ENCODE measurements at places on chromosomes 3 and 15.
A peak's percentile ranks its signal among the peaks of the same experiment; 100 is the strongest.

DNA sequence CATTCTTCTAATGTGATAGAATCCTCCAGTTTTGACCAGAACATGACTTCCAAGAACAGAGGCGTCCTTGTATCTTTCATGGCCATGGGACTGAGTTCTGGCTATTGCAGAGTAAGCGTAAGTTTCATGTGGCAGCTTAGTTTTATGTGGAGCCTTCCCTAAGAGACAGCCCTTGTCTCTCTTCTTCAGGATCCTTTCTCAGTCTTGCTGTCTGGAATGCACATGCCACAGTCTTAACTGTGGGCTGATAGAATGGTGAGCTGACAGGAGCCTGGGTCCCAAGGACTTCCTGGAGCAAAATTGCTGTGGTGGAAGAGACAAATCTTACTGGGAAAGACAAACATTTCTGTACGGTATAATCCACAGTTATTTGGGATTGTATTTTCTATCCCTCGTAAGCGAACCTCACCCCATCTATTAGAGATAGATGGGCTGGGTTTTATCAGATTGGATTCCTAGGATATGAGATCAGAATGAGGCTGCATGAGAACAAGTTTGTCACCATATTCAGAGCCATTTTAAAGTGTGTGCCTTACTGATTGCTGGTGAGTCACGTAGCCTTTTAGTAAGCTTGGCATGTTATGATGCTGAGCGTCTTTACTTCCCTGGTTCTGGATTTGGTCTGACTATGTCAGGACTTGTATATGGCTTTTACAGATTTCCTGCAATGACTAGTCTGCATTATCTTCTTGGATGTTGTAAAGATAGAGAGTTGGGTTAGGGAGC lies 32.8 kb downstream of the CDIN1 start:
- no peak for DNase-seq

- peak; percentile 49 for DNase-seq
Measured at GRCh38 chr15:65028338-65028737, 1.1 kb downstream of the MTFMT start.

DNA sequence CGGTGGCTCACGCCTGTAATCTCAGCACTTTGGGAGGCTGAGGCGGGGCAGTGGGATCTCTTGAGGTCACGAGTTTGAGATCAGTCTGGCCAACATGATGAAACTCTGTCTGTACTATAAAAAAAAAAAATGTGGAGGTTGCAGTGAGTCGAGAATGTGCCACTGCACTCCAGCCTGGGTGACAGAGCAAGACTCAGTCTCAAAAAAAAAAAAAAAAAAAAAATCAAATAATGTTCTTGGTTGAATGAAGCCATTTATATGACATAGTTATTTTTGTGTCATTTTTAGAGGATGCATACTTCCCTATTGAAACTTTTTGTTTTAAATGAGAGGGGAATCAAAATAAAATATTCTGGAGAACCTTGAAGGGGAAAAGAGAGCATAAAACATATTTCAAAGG lies 3.1 kb downstream of the HMCES start:
- no peak for DNase-seq

- no peak for DNase-seq
Measured at GRCh38 chr3:142902356-142902755, 13.5 kb upstream of the PCOLCE2 start.

DNA sequence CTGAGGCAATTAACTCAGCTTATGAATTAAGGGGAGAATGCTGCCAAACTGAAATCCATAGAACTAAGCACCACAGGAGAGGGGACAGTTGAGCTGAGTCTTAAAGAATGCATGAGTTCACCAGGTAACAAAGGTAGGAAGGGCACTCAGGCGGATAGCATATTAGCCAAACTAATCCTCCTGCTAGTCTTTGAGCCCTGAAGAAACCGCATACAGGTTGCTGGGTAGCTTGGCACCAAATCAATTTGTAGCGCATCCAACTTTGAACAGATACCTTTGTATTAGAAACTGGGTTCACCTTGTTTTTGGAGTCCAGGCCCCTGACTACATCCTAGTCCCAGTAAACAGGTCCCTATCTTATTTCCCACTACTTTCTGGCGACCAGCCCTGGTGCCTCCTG lies 93.7 kb downstream of the FRMD4B start:
- no peak for DNase-seq

DNA sequence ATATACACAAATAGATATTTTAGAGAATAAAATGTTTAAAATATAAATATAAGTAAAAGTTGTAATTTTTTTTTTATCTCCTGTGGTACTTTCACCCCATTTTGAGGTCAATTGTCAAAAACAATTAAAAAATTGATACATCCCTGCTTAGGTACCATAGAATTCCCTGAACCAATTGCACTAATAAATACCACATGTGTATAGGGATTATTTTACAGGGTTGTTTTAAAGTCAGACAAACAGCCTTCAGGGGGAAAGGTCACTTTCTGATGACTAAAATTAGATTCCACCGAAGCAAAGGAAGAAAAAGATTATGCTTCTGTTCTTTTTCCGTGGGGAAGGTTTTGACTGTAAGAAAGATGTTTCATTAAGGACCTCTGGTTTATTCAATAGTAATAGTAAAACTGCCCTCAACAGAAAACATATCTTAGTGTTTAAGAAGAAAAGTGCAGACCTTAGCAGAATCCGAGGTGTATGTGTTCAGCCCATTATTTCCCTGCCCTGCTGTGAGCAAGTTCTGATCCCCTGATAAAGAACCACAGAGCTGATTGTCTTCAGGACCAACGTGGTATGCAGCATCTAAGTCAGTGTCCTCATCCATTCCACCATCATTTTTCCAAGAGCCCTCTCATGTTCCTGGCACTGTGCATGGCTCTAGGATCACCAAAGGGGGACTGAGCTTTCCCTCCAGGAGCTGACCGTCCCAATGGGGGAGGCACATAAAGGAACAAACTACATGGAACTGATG lies 132.9 kb upstream of the IL12A start:
- DNase-seq = no peak

DNA sequence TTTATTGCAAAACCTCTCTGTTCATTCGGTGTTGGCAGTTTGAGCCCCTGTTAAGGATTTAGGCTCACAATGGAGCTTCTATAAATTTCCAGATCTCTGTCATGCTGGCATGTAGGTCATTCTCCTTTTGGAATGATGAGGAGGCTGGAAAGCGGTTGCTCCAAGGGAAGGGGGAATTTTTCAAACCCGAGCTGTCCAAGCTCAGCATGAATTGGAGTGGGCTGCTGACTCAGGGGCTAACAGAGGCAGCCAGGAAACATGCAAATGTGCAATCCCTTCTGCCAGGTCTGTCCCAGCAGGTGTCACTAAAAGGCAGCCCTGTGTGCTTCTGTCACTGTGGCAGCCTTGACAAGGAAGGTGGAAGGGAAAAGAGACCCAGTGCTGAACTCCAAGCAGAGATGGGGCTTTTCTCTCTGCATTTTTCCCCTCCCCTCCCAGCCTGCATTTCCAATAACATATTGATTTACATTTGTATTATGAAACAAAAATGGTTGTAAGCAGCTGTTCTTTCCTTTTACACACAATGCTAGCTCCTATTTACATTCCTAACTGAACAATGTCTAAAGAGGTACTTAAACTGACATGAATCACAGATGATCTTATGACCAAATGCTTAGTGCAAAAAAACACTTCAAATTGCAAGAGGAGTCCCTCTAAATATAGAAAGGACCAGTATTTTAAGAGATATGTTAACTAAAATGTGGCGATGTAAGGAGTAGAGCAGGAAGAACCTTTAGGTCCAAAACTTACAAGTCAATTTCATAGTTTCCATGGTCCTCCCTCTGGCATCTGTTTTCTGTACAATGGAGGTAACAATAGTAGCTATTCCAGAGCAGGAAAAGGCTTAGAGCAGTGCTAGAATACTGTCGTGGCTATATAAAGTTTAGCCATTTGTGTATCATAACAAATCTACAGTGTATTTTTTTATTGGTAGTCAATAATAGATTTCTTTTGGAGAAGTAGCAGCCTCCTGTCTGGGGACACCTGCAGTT lies 84.5 kb upstream of the ATP10A start:
- no peak for DNase-seq

DNA sequence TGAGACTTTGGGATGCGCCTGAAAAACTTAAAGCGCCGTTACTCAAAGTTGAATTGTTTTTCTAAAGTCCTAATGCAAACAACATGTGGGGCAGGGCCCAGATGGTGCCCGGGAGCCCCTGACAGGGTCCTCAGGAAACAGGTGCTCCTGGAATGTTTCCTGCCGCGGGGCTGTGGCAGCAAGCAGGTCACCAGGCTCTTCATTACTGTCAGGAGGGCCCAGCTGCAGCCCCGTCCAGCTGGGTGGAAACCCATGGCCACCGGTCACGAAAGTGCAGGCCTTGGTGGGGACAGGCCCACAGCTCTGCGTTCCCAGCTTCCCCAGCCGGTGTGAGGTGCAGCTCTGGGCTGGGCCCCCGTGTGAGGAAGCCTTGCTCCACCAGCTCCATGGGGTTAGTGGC lies 63.9 kb upstream of the GATA2 start:
- DNase-seq = no peak

GRCh38 chr3:60855250-60855649 lies 396.0 kb downstream of the FHIT start:
- DNase-seq = no peak

DNA sequence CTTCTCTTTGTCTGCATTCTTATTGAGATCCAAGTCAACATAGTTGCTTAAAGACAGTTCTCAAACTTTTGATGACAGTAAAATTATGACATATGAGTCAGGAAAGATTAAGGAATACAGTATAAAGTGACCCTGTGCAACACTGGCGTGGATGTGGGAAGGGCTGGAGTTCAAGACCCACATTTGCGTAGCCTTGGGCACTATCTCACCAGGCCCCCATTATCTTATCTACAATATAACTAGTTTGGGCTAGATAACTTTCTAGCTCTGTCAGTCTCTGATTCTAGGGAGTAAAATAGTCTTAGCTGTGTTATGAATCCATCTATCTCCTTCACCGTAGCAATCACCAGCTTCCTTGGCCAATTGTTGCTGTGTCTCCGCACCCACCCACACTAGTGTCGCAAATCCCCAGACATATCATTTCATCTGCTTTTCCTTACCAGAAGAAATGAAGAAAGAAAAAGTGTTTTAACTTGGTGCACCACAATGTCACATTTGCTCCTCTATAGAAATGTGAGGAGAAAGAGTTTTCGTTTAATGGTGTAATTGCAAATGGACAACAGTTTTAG lies 14.9 kb upstream of the TM4SF4 start:
- no peak for DNase-seq

GRCh38 chr3:190346541-190346940 lies 24.3 kb upstream of the CLDN1 start:
- DNase-seq = no peak

GRCh38 chr3:30503446-30503845 lies 103.0 kb upstream of the TGFBR2 start:
- DNase-seq = no peak

- DNase-seq = no peak
Measured at GRCh38 chr15:92808598-92809063, 91.5 kb upstream of the CHD2 start.

GRCh38 chr15:39645976-39646257 lies 65.0 kb downstream of the THBS1 start:
- DNase-seq = no peak

GRCh38 chr15:58611731-58612676 lies 137.5 kb downstream of the ADAM10 start:
- no peak for DNase-seq

DNA sequence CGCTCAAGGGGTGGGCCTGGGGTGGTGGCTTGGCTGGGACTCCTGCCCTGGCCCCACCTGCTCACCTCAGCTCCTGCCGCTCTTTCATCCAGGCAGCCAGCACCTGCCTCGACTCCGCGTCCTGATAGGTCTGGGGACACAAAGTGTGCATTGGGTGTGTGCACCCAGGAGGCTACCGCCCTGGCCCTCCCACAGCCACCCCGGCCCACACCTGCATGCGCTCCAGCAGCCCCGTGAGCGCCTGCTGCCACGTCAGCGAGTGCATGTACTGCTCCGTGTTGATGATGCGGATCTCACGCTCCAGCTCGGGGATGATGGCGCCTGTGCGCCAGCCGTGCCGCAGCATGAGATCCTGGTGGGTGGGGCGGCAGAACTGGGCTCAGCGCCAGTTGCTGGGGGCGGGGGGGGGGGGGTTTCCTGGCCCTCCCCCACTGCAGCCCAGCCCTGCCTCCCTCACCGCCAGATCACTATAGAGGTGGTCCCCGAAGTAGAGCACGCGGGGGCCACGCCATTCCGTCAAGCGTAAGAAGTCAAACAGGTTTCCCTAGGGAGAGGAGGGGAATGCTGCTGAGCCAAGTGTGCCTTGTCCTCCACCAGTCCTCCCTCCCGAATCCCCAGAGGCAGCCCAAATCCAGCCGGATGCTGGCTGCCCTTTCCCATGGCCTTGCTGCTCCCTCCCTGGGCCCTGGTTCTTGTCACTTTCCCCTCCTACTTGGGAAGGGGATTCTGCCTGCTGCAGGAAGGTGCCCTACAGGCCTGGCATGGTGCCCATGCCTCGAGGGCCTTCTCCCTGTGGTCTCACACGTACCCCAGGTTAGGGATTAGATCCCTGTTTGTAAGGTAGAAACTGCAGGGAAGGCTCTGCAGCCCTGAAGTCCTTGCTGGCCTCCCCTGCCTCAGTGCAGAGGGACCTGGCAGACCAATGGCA lies 8.6 kb downstream of the NT5DC2 start:
- DNase-seq = no peak

DNA sequence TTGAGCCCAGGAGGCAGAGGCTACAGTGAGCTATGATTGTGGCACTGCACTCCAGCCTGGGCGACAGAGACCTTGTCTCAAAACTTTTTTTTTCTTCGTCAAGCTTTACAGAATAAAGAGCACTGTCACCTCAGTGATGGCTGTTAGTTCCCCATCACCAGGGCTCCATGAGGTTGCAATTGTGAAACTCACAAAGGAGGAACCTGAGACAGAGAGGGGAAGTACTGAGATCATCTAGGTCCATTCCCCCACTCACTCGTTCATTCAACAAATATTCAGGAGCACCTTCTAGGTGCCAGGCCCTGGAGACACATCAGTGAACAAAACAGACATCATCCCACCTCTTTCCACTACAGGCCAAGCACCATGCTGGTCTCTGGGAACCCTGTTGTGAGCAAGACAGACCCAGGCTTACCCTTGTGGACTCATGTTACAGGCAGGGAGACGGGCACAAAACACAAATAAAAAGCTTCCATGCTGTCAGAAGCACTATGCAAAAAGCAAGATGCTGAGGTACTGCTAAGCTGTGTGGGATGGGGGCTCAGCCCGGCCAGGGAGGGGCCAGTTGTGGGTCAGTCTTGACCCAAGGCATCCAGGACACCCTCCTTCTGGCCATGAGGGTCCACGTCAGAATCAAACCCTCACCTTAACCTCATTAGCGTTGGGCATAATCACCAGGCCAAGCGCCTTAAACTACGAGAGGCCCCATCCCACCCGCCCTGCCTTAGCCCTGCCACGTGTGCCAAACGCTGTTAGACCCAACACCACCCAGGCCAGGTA lies 2.1 kb upstream of the RHO start:
- no peak for DNase-seq
